H1 (cell line): ENCODE measurements at places on chromosomes 16 and 17. TPM values are rescaled to one million over a fixed set of nuclear protein-coding genes. Genes with fewer than 3 reads are reported as not detected.

DNA sequence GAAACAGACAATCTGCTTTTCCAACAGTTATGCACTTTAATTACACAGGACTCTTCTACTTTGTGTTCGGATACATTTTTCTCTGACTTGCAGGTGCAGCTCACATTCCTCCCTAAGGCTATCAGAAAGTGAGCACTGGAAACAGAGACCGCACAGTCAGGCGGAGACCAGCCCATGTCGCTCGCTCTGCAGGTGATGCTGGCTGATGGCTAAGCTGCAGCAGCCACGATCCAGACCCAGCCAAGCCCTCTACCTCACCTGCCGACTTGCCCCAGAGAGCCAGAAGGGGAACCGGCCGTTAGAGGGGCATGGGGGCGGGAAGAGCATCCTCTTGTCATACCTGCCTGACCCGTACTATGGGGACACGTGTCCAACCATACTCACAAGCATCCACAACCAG lies 33.8 kb downstream of the MAP1LC3B start:
- H3K27ac ChIP-seq, result no peak overlapping the region
- no peak for DNase-seq
- no peaks in the 10 kb centered on the region; the same call in 1 of the 2 replicates for H3K36me3 ChIP-seq
- H3K27me3 ChIP-seq, result no peaks in the 10 kb centered on the region

GRCh38 chr16:10878644-10879501 lies 1.9 kb downstream of the CIITA start:
- H3K4me3 ChIP-seq, result peak overlapping the region; percentile 51
- peak; percentile 56 for DNase-seq
- H3K4me1 ChIP-seq, result no peaks in the 10 kb centered on the region
- H3K27ac ChIP-seq, result no peak overlapping the region
- H3K36me3 ChIP-seq, result no peaks in the 10 kb centered on the region

- no peak for DNase-seq
- H3K27me3 ChIP-seq, result no peaks in the 10 kb centered on the region; the same call in 1 of the 2 replicates
- H3K36me3 ChIP-seq, result no peaks in the 10 kb centered on the region
- H3K4me1 ChIP-seq, result no peaks in the 10 kb centered on the region
- no peak overlapping the region for H3K4me3 ChIP-seq
These were observed 4.7 kb downstream of the SERPINF1 start for GRCh38 chr17:1766382-1767135.

DNA sequence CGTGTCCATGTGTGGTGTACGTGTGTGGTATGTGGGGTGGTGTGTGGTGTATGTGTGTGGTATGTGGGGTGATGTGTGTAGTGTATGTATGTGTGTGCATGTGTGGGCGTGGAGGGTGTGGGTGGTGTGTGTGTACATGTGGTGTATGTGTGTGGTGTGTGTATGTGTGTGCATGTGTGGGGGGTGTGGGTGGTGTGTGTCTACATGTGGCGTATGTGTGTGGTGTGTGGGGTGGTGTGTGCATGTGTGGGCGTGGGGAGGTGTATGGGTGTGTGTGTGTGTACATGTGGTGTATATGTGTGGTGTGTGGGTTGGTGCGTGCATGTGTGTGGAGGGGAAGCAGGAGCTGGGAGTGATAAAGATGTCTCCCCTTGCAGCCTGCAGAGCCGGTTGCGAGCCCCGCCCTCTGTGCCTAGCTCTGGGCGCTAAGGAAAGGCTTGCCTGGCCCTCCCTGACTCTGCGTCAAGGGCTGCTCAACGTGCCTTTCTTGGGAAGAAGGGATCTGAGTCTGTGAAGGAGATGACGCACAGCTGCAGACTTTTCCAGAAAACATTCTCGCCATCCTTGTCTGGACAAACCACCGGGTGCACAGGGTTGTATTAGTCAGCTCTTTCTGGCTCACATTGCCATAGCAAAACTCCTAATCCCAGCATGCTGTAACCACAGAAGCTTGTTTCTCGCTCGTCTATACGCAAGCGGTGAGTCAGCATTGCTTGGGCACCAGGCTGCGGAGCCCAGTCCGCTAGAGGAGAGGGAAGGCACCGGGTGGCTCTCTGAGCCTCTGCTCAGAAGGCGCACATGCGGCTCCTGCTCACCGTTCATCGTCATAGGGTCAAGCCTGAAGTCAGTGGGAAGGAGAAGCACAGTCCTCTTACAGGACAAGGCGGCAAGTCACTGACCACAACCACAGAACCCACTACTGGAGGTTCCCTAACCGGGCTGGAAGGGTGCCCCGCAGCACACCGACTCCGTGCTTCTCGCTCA lies 2.0 kb upstream of the CD300H start:
- H3K4me3 ChIP-seq, result no peak overlapping the region
- peaks cover 2% of the 10 kb centered on the region; the same call in 1 of the 2 replicates for H3K27me3 ChIP-seq
- H3K36me3 ChIP-seq, result no peaks in the 10 kb centered on the region
- H3K4me1 ChIP-seq, result peaks cover 1% of the 10 kb centered on the region; the same call in 1 of the 2 replicates
- DNase-seq, result no peak

DNA sequence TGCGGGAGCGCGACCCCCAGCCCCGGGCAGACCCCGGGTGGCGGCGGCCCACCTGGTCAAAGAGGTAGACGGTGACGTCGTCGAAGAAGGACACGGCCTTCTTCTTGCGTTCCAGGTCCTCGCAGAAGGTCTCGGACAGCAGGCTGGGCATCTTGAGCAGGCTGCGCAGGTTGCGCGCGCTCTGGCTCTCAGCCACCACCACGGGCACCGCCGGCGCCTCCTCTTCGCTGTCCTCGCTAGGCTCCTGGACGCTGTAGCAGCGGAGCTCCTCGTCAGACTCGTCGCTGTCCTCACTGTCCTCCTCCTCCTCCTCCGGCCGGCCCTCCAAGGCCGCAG lies 45.2 kb upstream of the PVALEF start:
- H3K27ac ChIP-seq, result no peak overlapping the region
- H3K4me1 ChIP-seq, result no peaks in the 10 kb centered on the region
- H3K4me3 ChIP-seq, result no peak overlapping the region
- no peaks in the 10 kb centered on the region for H3K27me3 ChIP-seq

- no peak for DNase-seq
- no peaks in the 10 kb centered on the region for H3K36me3 ChIP-seq
- peaks cover 55% of the 10 kb centered on the region for H3K27me3 ChIP-seq
- no peaks in the 10 kb centered on the region for H3K4me1 ChIP-seq
These were observed 8.4 kb downstream of the HNF1B start for GRCh38 chr17:37736428-37736827.

DNA sequence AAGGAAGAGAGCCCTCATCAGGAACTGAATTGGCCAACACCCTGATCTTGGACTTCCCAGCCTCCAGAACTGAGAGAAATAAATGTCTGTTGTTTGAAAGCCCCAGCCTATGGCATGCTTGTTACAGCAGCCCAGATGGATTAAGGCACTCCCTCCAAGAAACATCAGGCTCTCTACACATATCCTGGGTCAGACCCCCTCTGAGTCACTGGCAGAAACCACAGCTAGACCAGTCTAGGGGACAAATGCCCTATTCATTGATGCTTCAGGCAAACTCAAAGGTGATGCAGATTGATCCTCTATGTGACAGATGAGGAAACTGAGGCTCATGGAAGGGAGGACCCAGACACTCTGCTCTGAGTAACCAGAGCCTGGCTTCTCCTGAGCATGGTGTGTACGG lies 116.8 kb downstream of the WSCD1 start:
- H3K4me1 ChIP-seq, result no peaks in the 10 kb centered on the region; the same call in 1 of the 2 replicates
- no peak for DNase-seq
- H3K4me3 ChIP-seq, result no peak overlapping the region
- no peaks in the 10 kb centered on the region for H3K36me3 ChIP-seq
- no peak overlapping the region for H3K27ac ChIP-seq

- H3K4me3 ChIP-seq, result no peak overlapping the region
- peaks cover 5% of the 10 kb centered on the region; the same call in 1 of the 2 replicates for H3K4me1 ChIP-seq
- H3K27me3 ChIP-seq, result peaks cover 18% of the 10 kb centered on the region
- no peaks in the 10 kb centered on the region for H3K36me3 ChIP-seq
- H3K27ac ChIP-seq, result no peak overlapping the region
These were observed 4.7 kb downstream of the NOD2 start for GRCh38 chr16:50697881-50698767.

GRCh38 chr16:71628810-71629209 lies 2.8 kb downstream of the MARVELD3 start:
- H3K4me1 ChIP-seq, result peaks cover 2% of the 10 kb centered on the region; the same call in 1 of the 2 replicates
- no peak overlapping the region for H3K27ac ChIP-seq
- no peak overlapping the region for H3K4me3 ChIP-seq

DNA sequence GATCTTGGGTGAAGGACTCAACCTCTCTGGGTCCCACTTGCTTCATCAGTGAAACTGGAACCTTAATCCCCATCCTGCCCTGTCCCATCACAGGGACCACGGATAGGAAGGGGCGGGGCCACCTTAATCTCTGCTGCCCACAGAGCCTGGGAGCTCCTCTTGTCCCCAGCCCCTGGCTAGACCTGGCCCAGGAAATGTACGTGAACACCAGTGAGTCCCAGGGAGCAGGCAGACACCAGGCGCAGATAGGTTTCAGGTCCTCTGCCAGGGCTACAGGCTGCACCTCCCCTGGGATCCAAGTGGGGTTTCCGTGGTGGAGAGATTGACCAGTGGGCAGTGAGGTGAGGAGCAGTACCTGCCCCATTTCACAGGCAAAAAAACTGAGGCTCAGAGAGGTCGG lies 21.0 kb downstream of the RAB11FIP4 start:
- no peak for DNase-seq
- H3K36me3 ChIP-seq, result no peaks in the 10 kb centered on the region
- H3K27ac ChIP-seq, result no peak overlapping the region
- H3K4me3 ChIP-seq, result no peak overlapping the region

DNA sequence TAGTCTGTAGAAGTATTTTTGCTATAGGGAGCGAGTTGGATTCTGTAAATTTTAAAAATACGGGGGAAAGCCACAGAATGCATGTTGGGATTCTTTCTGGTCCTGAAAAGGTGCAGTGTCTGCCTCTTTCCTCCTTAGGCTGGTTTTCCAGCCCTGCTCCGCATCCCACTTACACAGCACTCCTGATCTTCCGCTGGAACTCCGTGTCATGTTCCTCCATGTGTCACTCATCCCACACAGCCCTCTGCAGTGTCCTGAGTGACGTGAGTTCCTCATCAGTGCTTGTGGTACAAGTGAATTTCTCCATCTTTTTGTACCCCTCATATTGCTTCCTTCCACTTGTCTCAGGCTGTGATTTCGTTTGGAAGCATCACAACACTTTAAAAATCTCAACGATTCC lies 34.5 kb downstream of the COX10 start:
- H3K4me1 ChIP-seq, result no peaks in the 10 kb centered on the region
- DNase-seq, result no peak
- no peak overlapping the region for H3K4me3 ChIP-seq
- H3K36me3 ChIP-seq, result no peaks in the 10 kb centered on the region
- H3K27ac ChIP-seq, result no peak overlapping the region
- H3K27me3 ChIP-seq, result no peaks in the 10 kb centered on the region

GRCh38 chr16:22311520-22311919 lies 14.3 kb downstream of the POLR3E start:
- peaks cover 53% of the 10 kb centered on the region for H3K36me3 ChIP-seq
- no peak overlapping the region for H3K4me3 ChIP-seq
- H3K27me3 ChIP-seq, result no peaks in the 10 kb centered on the region
- DNase-seq, result no peak
- no peak overlapping the region for H3K27ac ChIP-seq

DNA sequence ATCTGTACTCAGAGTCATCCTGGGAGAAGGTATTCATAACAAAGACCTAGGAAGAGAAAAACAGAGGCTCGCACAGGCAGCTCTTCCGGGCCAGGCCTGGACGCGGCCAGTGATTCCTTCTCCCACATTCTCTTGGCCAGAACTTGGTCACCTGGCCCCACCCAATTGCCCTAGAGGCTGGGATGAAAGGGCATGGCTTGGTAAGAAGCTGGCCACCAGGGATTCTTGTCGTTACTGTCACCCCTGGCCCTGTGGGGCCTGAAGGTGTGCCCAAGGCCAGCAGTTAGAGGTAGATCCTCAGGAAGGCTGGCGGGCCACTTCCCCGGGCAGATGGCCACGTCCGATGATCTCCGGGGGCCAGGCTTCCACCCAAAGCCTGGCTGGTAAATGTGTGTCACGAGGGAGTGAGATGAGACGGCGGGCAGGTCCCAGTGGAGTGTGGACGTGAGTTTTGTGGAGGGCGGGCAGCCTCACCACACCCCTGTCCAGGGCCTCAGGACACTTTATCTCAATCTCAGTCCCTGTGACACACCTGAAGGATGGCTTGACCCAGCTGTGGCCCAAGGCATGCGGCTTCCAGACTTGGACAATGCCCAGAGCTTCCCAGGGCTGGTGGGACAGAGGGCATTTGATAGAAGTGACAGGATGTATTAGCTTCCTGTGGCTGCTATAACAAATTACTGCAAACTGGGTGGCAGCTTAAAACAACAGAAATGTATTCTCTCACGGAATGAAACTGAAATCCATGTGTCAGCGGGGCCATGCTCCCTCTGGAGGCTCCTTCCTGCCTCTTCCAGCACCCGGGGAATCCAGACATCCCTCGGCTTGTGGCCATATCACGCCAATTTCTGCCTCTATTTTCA lies 66.3 kb upstream of the GSE1 start:
- no peak overlapping the region for H3K4me3 ChIP-seq
- no peak overlapping the region for H3K27ac ChIP-seq
- no peak for DNase-seq
- H3K27me3 ChIP-seq, result no peaks in the 10 kb centered on the region
- no peaks in the 10 kb centered on the region for H3K36me3 ChIP-seq

GRCh38 chr16:1287982-1288670 lies 21.3 kb upstream of the UBE2I start:
- peaks cover 13% of the 10 kb centered on the region for H3K4me1 ChIP-seq
- H3K4me3 ChIP-seq, result no peak overlapping the region
- H3K27ac ChIP-seq, result no peak overlapping the region
- peaks cover 7% of the 10 kb centered on the region for H3K27me3 ChIP-seq

- H3K36me3 ChIP-seq, result no peaks in the 10 kb centered on the region
- H3K27ac ChIP-seq, result no peak overlapping the region
- no peaks in the 10 kb centered on the region for H3K27me3 ChIP-seq
- H3K4me1 ChIP-seq, result peaks cover under 1% of the 10 kb centered on the region; the same call in 1 of the 2 replicates
These were observed 48.9 kb upstream of the HAPSTR1 start for GRCh38 chr16:9042533-9042932.

- H3K36me3 ChIP-seq, result no peaks in the 10 kb centered on the region
- H3K27me3 ChIP-seq, result no peaks in the 10 kb centered on the region
- DNase-seq, result no peak
- H3K4me3 ChIP-seq, result no peak overlapping the region
- no peaks in the 10 kb centered on the region; the same call in 1 of the 2 replicates for H3K4me1 ChIP-seq
These were observed 112.0 kb downstream of the RPTOR start for GRCh38 chr17:80656590-80656989.

DNA sequence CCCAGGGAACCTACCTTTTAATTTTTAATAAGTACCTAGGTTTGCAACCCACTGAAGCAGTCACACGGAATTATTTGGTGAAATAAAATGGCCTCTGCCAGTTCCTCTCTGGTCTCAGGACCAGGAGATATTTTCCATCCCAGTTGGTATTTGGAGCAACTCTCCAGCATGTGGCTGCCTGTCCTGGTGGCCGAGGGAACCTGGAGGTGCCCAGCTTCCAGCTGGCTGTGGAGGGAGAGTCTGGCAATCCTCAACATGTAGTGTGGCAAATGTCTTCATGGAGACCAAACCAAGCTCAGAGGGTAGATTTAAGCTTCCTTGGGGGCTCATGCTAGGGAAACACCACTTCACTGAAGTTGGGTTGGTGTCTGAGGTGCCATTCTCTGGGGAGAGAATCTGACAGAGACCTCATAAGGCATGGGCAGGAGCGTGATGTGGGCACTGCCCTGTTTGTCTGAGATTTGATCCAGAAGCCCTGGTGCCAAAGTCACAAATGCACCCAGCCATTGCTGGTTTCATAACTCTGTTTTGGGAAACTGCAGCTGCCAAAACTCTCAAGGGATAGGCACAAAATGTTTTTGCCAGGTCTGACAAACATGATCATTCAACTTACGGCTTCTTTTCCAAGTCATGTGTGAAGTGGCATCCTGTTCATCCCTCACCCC lies 2.8 kb downstream of the MT1X start:
- DNase-seq, result no peak
- no peaks in the 10 kb centered on the region for H3K36me3 ChIP-seq
- H3K4me3 ChIP-seq, result no peak overlapping the region

Gene SDR42E2
- not detected in 2 replicates for total RNA-seq

Gene TENT4B
- 14.3 and 15.7 TPM in 2 replicates for total RNA-seq

Gene TP53TG3D
- total RNA-seq, result not detected in 2 replicates

Gene CMTM2
- total RNA-seq, result not detected in 2 replicates

Gene MFAP4
- total RNA-seq, result 3.6 and 3.8 TPM in 2 replicates
